ENCODE measurements at places on chromosomes 2 and 18. TPM values are rescaled to one million over a fixed set of nuclear protein-coding genes. Genes with fewer than 3 reads are reported as not detected.

DNA sequence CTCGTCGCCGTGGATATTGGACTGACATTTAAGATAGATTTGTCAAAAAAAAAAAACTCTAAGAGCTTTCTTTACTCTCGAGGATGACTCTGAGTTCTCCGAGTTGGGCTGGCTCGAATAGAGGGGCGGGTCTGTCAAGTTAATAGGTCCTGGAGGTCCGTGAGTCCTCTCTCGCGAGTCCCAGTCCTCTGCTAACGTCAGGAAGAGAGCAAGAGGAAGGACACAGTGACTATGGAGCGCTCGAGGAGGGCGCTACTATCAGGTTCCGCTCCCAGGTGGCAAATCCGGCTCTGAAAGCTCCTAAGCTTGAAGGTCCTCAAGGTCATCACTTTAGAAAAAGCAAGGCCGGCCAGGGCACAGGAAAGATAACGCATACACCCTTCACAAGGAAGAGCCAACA is 404 bp upstream of the AKAIN1 start:
- no peak for DNase-seq

- no peak for DNase-seq
Measured at GRCh38 chr18:66566616-66567015, 37.3 kb downstream of the CDH19 start.

DNA sequence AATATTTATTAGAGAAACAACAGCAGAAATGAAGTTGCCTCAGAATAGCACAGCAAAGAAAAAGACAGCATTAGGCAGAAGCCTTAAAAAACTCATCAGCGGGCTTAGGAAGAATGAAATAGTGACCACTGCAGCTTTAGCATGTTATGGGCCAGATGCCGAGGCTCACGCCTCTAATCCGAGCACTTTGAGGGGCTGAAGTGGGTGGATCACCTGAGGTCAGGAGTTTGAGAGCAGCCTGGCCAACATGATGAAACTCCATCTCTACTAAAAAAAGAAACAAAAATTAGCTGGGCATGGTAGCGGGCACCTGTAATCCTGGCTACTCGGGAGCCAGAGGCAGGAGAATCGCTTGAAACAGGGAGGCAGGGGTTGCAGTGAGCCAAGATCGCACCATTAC is 32.4 kb downstream of the AP1S3 start:
- no peak for DNase-seq

- DNase-seq: no peak
Measured at GRCh38 chr18:25136416-25137196, 215.4 kb downstream of the ZNF521 start.

DNA sequence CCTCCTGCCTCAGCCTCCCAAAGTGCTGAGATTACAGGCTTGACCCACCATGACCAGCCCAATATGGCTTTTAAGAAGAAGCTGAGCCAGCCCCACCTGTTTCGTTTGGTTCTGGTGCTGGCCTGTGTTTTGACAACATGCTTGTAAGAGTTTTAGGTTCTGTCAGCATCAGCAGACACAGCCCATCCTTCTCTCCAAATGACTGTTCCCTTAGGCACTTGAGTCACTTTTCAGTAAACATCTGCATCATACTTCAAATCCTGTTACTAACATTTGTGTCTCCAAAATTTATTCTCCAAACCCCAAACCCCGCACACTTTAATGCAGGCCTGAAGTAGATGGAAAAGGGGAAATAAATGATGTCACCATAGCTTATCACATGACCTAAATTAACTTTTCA is 1118.5 kb downstream of the TSN start:
- DNase-seq: no peak

GRCh38 chr18:49754866-49755265 is 58.5 kb downstream of the ACAA2 start:
- DNase-seq: no peak

DNA sequence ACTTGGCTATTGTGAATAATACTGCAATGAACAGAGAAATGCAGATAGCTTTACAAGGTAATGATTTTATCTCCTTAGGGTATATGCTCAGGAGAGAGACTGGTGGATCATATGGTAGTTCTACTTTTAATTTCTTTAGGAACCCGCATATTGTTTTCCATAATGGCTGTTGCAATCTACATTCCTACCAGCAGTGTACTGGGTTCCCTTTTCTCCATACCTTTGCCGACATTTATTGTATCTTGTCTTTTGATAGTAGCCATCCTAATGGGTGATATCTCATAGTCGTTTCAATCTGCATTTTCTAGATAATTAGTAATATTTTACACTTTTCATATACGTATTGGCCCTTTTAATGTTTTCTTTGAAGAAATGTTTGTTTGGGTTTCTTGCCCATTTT is 702.9 kb upstream of the ACVR2A start:
- DNase-seq: no peak

GRCh38 chr18:23300231-23300805 is 152.8 kb upstream of the RIOK3 start:
- DNase-seq: no peak

- DNase-seq: no peak
Measured at GRCh38 chr2:175176624-175177023, 4.9 kb downstream of the ATP5MC3 start.

- peak; percentile 35 for DNase-seq
Measured at GRCh38 chr2:148813603-148814065, 61.4 kb upstream of the KIF5C start.

DNA sequence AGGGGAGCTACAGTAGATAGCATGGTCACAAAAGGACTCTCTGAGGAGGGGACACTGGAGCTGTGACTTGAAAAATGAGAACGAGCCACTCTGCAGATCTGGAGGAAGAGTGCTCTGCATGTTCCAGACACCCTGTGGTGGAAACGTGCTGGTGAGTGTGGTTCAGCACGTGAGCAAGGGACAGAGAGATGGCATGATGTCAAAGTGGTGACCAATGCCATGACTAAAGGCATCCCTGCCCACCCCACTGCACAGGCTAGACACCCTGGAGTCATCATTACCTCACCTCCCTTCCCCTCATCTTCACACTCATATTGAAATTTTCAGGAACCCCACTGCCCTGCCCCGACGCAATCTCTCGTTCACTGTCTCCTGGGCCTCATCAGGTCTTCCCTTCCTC is 56.5 kb downstream of the SLC4A5 start:
- DNase-seq: no peak

- no peak for DNase-seq
Measured at GRCh38 chr2:211982162-211982561, 556.4 kb downstream of the ERBB4 start.

- DNase-seq: no peak
Measured at GRCh38 chr18:78634061-78634696, 345.4 kb upstream of the SALL3 start.

Gene CPO
- 585 TPM for total RNA-seq

Gene LDAH
- total RNA-seq: 7.4 TPM

Gene CCL20
- total RNA-seq: 5.1 TPM

Gene VWC2L
- total RNA-seq: not detected

Gene PDE11A
- total RNA-seq: 1.7 TPM

Gene RESP18
- not detected for total RNA-seq

Gene TMEM17
- total RNA-seq: not detected

Gene IL36RN
- total RNA-seq: not detected

Gene SCYGR6
- not detected for total RNA-seq

Gene ETAA1
- 10.9 TPM for total RNA-seq

Gene PLA2R1
- total RNA-seq: 32.8 TPM

Gene SCN2A
- total RNA-seq: 4.1 TPM

Gene CRYGD
- not detected for total RNA-seq

Gene ADAM23
- total RNA-seq: 0.47 TPM

Gene IL1RL1
- 6.3 TPM for total RNA-seq

All from Peyer's patch (tissue), 4 donors.